ENCODE measurements at places on chromosomes 2 and 18.

- H3K36me3 ChIP-seq: no peaks in the 10 kb centered on the region
- no peaks in the 10 kb centered on the region for H3K4me1 ChIP-seq
- DNase-seq: no peak
- H3K4me3 ChIP-seq: no peak overlapping the region
- H3K27ac ChIP-seq: no peak overlapping the region
These were observed 34.7 kb upstream of the NDUFV2 start for GRCh38 chr18:9067823-9068222.

- peaks cover 40% of the 10 kb centered on the region for H3K36me3 ChIP-seq
- H3K4me3 ChIP-seq: no peak overlapping the region
- DNase-seq: no peak
- H3K27ac ChIP-seq: no peak overlapping the region
These were observed 8.4 kb downstream of the YPEL5 start for GRCh38 chr2:30155202-30155601.

DNA sequence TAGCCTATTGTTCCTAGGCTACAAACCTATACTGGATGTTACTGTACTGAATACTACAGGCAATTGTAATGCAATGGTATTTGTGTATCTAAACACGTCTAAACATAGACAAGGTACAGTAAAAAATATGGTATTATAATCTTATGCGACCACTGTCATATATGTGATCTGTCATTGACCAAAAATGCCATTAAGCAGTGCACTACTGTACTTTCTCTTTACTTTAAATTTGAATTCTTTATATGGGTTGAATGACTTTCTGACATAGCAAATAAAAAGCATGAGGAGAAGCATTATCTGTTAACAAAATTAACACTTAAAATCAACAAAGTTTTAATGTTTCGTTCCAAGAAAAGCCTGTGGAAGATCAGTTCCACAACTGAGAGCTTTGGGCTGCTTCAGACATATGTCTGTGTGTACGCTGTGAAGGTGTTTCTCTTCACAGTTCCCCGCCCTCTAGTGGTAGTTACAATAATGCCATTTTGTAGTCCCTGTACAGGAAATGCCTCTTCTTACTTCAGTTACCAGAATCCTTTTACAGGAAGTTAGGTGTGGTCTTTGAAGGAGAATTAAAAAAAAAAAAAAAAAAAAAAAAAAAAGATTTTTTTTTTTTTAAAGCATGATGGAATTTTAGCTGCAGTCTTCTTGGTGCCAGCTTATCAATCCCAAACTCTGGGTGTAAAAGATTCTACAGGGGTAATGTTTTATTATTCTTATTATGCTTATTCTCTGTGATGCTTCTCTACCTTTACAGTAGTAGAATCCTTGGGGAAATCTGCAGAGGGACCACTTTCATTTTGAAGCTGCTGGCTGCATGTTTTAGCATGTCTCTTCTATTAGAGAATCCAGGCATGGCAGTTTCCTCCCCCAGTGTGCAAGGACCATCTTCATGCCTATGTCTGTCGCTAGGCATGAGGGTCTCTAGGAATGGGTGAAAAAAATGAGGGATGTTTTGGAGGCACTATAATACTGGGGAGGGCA lies 54.5 kb downstream of the SCN2A start:
- DNase-seq: peak; percentile 2
- H3K36me3 ChIP-seq: no peaks in the 10 kb centered on the region
- no peaks in the 10 kb centered on the region for H3K4me1 ChIP-seq
- no peaks in the 10 kb centered on the region for H3K27me3 ChIP-seq
- no peak overlapping the region for H3K27ac ChIP-seq

- H3K4me3 ChIP-seq: no peak overlapping the region
- H3K27ac ChIP-seq: peak overlapping the region; percentile 60
- no peaks in the 10 kb centered on the region for H3K36me3 ChIP-seq
- H3K4me1 ChIP-seq: peaks cover 75% of the 10 kb centered on the region
- peak; percentile 57 for DNase-seq
These were observed 53.9 kb downstream of the ANKRD44 start for GRCh38 chr2:197256547-197257170.

DNA sequence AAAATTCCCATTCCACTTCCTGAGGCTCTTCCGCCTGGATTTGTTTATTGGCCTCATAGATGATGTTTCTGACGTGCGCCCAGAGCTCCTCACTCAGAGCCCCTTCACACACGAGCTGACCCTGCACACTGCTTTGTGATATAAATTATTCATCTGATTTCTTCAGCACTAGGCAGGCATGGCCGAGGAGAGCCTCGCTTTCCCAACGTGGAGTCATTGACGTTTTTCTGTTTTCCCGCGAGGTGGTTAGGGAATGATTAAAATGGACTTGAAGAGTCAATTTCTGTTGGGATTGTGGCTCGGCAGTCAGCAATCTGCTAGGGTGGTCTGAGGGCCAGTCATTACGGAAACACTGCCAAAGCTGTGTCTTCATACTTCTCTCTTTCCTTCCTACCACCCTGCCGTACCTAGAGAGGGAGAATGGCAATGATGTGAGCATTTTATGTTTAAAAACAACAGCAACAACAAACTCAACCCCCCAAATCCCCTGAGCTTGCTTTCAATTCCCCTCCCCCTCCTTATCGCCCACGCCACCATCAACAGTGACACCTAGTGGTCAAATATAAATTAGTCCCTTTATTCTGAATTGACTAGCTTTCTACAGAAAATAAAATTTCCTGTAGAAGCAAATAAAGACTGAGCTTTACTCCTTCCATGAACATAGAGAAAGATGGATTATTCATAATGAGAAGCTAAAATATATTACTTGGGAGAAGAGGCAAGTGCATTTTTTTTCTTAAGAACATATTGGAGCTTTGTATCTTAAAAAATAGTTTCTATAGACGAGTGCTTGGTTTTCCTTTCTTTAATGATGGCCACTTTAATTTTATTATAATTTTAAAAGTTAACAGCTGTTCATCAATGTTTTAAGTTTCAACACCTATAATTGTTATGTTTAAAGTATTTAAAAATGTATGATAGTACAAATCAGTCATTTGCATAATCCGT lies 285.1 kb downstream of the MTX2 start:
- H3K27ac ChIP-seq: no peak overlapping the region
- H3K4me3 ChIP-seq: peak overlapping the region; percentile 71
- H3K36me3 ChIP-seq: no peaks in the 10 kb centered on the region
- peaks cover 16% of the 10 kb centered on the region for H3K27me3 ChIP-seq

- no peak for DNase-seq
- H3K27ac ChIP-seq: no peak overlapping the region
- peaks cover 4% of the 10 kb centered on the region for H3K4me1 ChIP-seq
- H3K27me3 ChIP-seq: no peaks in the 10 kb centered on the region
- no peaks in the 10 kb centered on the region for H3K36me3 ChIP-seq
These were observed 1.2 kb downstream of the MBOAT2 start for GRCh38 chr2:9002313-9002636.

DNA sequence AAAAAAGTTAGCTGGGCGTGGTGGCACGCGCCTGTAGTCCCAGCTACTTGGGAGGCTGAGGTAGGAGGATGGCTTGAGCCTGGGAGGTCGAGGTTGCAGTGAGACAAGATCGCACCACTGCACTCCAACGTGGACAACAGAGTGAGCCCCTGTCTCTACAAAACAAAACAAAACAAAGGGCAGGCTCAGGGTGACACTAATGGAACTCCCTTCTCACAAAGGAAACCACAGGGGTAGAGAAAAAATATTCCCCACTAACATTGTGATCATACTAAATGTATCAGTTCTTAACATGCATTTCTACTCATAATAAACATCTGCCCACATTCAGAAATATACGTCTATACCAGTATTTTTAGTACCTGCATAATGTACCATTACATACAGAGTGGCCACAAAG lies 21.1 kb downstream of the STAM2 start:
- H3K4me3 ChIP-seq: no peak overlapping the region
- DNase-seq: no peak
- H3K27ac ChIP-seq: no peak overlapping the region

DNA sequence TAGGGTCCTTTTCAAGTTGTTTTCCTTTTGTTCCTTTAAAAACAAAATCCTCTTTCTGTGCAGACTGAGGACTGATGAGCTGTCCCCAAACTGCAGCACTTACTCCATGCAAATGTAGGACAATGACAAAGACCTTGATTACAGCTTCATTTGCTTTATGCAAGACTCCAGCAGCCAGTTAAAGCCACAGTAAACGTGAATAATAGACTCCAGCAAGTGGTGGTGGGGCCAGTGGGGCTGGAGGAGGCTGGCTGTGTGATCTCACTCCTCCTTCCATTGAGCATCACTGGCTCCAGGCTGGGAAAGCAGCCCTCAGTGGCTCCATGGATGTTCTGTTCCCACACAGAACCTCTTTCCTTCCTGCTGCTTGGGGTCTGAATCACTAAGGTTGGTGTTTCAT lies 306.0 kb upstream of the CELF4 start:
- no peaks in the 10 kb centered on the region for H3K27me3 ChIP-seq
- no peaks in the 10 kb centered on the region for H3K36me3 ChIP-seq
- H3K4me1 ChIP-seq: no peaks in the 10 kb centered on the region
- no peak for DNase-seq
- no peak overlapping the region for H3K27ac ChIP-seq

DNA sequence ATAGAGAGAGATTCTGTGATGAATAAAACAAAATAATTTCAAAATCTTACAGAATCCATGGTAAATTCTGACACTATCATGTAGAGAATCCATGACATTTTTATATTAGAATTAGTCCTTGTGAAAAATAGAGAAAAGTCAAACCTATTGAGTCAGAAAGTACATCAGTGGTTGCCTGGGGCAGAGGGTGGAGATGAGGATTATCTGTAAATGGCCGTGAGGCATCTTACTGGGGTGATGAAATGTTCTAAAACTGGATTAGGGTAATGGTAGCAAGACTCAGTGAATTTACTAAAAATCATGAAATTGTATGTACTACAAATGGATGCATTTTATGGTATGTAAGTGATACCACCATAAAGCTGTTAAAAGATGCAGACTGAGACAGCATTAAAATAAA lies 323.1 kb downstream of the SLC8A1 start:
- H3K4me1 ChIP-seq: no peaks in the 10 kb centered on the region
- H3K4me3 ChIP-seq: no peak overlapping the region
- no peak overlapping the region for H3K27ac ChIP-seq
- DNase-seq: no peak
- no peaks in the 10 kb centered on the region for H3K36me3 ChIP-seq

DNA sequence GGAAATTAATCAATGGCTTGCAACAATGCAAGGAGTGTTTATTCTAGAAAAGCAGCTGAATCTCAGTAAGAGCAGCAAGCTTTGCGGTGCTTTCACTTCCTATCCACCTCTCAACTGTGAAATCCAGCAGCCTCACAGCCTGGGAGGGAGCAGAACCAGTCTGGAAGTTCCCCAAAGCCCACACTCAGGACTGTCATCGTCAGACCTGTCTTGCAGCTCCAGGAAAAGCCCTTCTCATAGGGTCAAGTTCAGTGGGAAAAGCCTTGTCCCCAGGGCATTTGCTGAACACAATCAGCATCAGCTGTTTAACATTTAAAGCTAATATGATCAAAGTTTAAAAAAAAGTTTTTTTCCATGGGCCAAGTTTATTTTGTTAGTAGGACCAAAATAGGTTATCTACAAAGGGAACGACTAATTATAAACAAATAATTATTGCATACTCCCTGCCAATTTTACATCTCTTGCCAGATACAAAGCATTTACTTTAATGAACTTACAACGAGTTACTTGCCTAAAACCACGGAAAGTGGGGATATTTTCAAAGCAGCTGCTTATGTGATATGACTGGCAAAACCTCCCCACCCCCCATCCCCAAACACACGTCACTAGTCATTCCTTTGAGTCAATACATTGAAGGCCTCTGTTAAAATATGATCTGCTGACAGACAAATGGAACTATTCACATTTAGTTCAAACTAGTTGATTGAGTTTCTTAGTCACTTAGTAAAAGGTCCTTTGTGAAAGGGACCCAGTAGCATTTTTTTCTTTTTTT lies 36.8 kb downstream of the PARD6G start:
- H3K36me3 ChIP-seq: no peaks in the 10 kb centered on the region
- no peaks in the 10 kb centered on the region for H3K27me3 ChIP-seq
- DNase-seq: no peak

DNA sequence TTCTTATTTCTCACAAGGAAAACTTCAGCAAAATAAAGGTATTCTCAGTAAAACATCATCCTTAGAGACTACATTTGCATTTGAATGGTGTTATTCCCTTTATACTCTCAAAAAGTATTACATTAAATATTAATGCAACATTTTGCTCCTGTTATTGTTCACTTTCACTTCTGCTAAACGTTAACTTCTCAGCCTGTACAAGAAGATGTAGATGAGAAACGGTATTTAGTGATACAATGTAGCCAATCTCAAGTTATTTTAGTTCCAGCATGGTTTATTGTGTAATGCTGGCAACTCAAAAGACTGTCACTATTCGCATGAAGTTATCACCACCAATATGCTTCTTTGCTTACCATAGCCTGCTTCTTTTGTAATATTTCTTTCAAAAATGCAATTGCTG lies 514.1 kb downstream of the CPS1 start:
- no peak overlapping the region for H3K4me3 ChIP-seq
- no peaks in the 10 kb centered on the region for H3K36me3 ChIP-seq
- DNase-seq: no peak
- no peak overlapping the region for H3K27ac ChIP-seq

DNA sequence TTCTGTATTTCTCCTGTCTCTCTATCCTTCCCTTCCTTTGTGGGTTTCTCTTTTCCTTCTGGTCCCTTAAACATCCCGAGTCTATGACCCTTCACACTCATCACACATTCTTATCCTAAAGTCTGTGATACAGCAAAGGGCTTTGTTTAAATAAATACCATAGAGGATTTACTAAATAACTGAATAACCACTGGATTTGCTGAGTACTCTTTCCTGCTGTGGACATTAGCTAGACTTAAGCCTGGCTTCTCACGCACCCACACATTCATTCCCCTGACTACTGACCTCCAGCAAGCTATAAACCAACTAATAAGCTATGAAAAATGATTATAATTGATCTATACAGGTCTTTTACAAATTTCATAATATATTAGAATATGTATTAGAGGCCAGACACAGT lies 76.6 kb downstream of the COL4A3 start:
- no peaks in the 10 kb centered on the region for H3K36me3 ChIP-seq
- no peak for DNase-seq
- H3K27ac ChIP-seq: no peak overlapping the region
- no peaks in the 10 kb centered on the region for H3K4me1 ChIP-seq
- H3K4me3 ChIP-seq: no peak overlapping the region

GRCh38 chr2:121336528-121337294 lies 51.7 kb upstream of the TFCP2L1 start:
- no peak overlapping the region for H3K4me3 ChIP-seq
- peaks cover 8% of the 10 kb centered on the region for H3K36me3 ChIP-seq
- no peak overlapping the region for H3K27ac ChIP-seq

- H3K4me1 ChIP-seq: peaks cover 11% of the 10 kb centered on the region
- H3K4me3 ChIP-seq: peak overlapping the region; percentile 45
- H3K36me3 ChIP-seq: no peaks in the 10 kb centered on the region
- no peak for DNase-seq
- H3K27ac ChIP-seq: no peak overlapping the region
These were observed 48.0 kb downstream of the KCNIP3 start for GRCh38 chr2:95345081-95345562.

- no peaks in the 10 kb centered on the region for H3K27me3 ChIP-seq
- no peaks in the 10 kb centered on the region for H3K36me3 ChIP-seq
- H3K4me3 ChIP-seq: no peak overlapping the region
- no peaks in the 10 kb centered on the region for H3K4me1 ChIP-seq
These were observed 152.7 kb upstream of the PTPRM start for GRCh38 chr18:7414459-7414858.

- no peak for DNase-seq
- H3K27me3 ChIP-seq: no peaks in the 10 kb centered on the region
- H3K4me1 ChIP-seq: no peaks in the 10 kb centered on the region
- no peak overlapping the region for H3K4me3 ChIP-seq
- no peak overlapping the region for H3K27ac ChIP-seq
- H3K36me3 ChIP-seq: no peaks in the 10 kb centered on the region
These were observed 26.9 kb downstream of the MYO1B start for GRCh38 chr2:191272064-191272463.

GRCh38 chr18:32358529-32358928 lies 112.2 kb downstream of the GAREM1 start:
- no peak for DNase-seq
- no peak overlapping the region for H3K4me3 ChIP-seq
- no peaks in the 10 kb centered on the region for H3K36me3 ChIP-seq
- no peaks in the 10 kb centered on the region for H3K27me3 ChIP-seq
